Caki2 (cell line): ENCODE measurements at places on chromosomes 11 and 22. TPM values are rescaled to one million over a fixed set of nuclear protein-coding genes. Genes with fewer than 3 reads are reported as not detected.

Gene ACRV1
- not detected in 2 replicates for total RNA-seq

Gene HPX
- 9.0 TPM in 1 of 2 replicates, not detected in the other for total RNA-seq

Gene CALCA
- not detected in 2 replicates for total RNA-seq

Gene ARHGAP1
- total RNA-seq = 6.1 and 9.4 TPM in 2 replicates

Gene OR5D16
- not detected in 2 replicates for total RNA-seq

Gene OR51E1
- total RNA-seq = not detected in 2 replicates

Gene OR52E8
- not detected in 2 replicates for total RNA-seq

Gene RTN4R
- total RNA-seq = 11.9 and 13.1 TPM in 2 replicates

Gene DEFB131B
- not detected in 2 replicates for total RNA-seq

Gene MS4A4E
- total RNA-seq = not detected in 2 replicates

Gene C11orf16
- total RNA-seq = not detected in 2 replicates

Gene CASP5
- total RNA-seq = not detected in 2 replicates

Gene DEPDC7
- 2.4 and 2.5 TPM in 2 replicates for total RNA-seq

Gene CHRNA10
- not detected in 2 replicates for total RNA-seq

Gene SCGB1D2
- not detected in 2 replicates for total RNA-seq

Gene USH1C
- 0.32 and 2.1 TPM in 2 replicates for total RNA-seq

Gene C22orf42
- not detected in 2 replicates for total RNA-seq

Gene CD248
- total RNA-seq = not detected in 2 replicates
